ENCODE measurements at places on chromosomes 1 and 21. TPM values are rescaled to one million over a fixed set of nuclear protein-coding genes. Genes with fewer than 3 reads are reported as not detected.

The PGLYRP3 gene
- total RNA-seq: not detected

The TFF3 gene
- total RNA-seq: 11.1 TPM

The SYT14 gene
- total RNA-seq: not detected

The CFAP107 gene
- not detected for total RNA-seq

The KCNT2 gene
- 2.7 TPM for total RNA-seq

The NTMT2 gene
- total RNA-seq: not detected

The SPRR1A gene
- total RNA-seq: not detected

The KRTAP19-1 gene
- not detected for total RNA-seq

The LORICRIN gene
- not detected for total RNA-seq

The ELAPOR1 gene
- 2.4 TPM for total RNA-seq

The BRINP3 gene
- 1.6 TPM for total RNA-seq

The NBPF6 gene
- not detected for total RNA-seq

The LRRC39 gene
- total RNA-seq: 0.35 TPM

The OR2T6 gene
- total RNA-seq: not detected

The KIF2C gene
- total RNA-seq: 3.3 TPM

The CYP4Z1 gene
- total RNA-seq: 0.50 TPM

The C1orf115 gene
- 17.0 TPM for total RNA-seq

The KCNJ6 gene
- total RNA-seq: 0.05 TPM

The ALPL gene
- total RNA-seq: 198 TPM

The SUSD4 gene
- total RNA-seq: 3.9 TPM

The ANGPTL1 gene
- total RNA-seq: 11.0 TPM

The ZNF670 gene
- total RNA-seq: 3.8 TPM

The RORC gene
- 11.8 TPM for total RNA-seq

The PLA2G5 gene
- total RNA-seq: 4.9 TPM

The THEM5 gene
- total RNA-seq: not detected

The GOLPH3L gene
- total RNA-seq: 28.1 TPM

All from left lung (tissue), 14 donors.